Activated naive CD4-positive, alpha-beta T cell treated with anti-CD3 and anti-CD28 coated beads for 36 hours (primary cell): ENCODE measurements at places on chromosomes 11 and 22.

- DNase-seq: no peak
These were observed 4.5 kb upstream of the FGF3 start for GRCh38 chr11:69823641-69824265.

DNA sequence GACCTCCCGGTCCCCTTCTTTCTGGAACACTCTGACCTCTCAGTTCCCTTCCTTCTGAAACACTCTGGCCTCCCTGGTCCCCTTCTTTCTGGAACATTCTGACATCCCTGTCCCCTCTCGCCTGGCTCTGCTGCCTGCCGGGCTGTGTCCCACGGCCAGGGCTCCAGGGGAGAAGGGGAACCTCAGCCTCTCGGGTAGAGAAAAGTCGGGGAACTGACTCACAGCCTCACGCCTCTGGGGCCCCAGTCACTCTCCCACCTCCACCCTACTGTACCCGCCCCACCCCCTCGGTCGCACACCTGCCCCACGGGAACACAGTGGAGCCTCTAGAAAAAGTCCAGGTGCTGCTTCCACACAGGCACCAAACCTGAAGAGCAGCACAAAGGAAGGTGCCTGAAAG, 93.3 kb downstream of the BRD1 start:
- no peak for DNase-seq

DNA sequence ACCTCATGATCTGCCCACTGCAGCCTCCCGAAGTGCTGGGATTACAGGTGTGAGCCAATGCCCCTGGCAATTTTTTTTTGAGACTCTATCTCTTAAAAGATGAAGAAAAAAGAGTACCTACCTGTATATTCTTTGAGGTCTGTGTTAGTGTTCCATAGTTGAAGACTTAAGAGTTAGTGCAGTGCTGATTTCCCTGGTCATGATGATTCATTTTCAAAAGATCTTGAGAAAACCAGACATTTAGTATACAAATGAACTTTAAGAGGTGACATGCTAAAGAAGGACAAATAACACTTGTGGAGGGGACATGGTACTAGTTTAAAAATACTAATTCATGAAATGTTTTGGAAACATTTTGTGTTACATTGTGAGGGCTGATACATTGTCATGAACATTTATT, 17.7 kb downstream of the CBL start:
- no peak for DNase-seq

GRCh38 chr11:32939046-32939445, 46.4 kb downstream of the QSER1 start:
- DNase-seq: no peak

DNA sequence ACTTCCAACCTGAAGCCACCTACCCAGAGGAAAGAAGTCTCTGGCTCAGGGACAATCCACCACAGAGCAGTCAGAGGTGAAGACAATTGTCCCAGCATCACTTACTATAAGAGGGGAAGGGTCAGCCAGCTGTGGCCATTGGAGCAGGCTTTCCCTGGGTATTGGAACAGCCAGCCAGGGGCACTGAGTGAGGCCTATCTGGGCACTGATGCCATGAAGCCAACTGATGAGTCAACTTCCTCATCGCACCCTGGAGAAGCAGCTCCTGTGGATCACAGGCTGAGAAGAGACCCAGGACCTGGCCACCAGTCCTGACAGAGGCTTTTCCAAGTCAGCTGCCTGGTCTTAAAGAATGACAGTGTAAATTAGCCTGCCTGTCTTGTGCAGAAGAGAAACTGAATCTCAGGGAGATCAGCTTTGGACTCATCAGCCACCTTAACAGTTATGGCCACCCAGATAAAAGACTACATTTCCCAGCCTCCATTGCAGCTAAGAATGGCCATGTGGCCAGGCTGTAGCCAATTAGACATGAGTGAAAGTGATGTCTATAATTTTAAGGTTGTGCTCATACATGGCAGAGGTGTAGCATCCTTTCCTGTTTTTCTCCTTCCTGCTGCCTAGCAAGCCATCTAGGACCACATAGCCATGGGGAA, 19.0 kb downstream of the CHST1 start:
- DNase-seq: no peak

DNA sequence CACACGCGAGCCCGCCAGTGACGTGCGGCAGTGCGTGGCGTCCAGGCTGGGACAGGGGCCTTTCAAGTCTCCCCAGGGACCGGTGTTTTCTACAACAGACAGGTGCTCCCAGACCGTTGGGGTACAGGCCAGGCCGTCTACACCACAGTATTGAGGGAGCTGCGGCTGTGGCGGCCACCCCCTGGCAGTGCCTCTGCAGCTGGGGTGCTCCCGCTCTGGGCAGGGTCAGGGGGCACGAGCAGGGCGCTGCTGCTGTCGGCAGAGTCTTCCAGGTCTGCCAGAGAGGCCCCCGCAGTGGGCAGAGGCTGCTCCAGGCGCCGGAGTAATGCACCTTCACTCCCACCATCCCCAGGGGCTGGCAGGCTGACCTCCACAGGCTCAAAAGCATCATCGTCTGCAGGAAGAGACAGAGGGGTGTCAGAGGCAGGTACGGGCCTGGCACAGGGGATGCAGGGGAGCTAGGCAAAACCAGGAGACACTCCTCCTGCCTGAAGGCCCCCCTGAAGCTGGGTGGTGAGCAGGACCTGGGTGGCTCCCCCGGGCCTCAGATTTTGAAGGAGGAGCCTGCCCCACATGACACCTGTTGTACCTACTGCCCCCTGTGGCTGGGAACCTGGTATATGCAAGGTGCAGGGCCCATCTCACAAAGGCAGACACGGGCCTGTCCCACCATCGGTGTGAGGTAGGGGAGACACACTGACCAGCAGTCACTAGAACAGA, 83.3 kb downstream of the DGCR2 start:
- DNase-seq: no peak

GRCh38 chr11:123304828-123305466, 109.9 kb upstream of the CLMP start:
- DNase-seq: no peak

DNA sequence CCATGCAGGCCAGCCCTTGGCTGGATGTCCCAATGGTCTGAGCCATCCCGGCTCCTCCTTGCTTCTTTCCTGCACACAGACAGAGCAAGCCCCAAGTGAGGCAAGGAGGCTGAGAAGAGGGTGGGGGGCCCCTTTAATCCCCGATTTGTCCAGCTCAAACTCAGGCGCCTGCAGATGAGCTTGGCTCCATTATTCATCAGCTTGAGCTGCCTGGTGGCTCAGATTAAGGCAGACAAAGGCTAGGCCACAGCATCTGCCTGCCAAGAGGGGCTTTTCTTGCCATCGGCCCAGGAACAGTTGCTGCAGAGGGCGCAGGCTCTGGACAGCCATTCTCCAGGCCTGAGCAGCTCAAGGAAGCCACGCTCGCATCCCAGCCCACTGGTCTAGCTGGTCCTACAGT, 35.4 kb downstream of the LMO1 start:
- DNase-seq: no peak

- no peak for DNase-seq
These were observed 248.8 kb downstream of the RAB38 start for GRCh38 chr11:87926250-87926970.

- no peak for DNase-seq
These were observed 6.0 kb downstream of the ZDHHC24 start for GRCh38 chr11:66539870-66540213.

GRCh38 chr11:94788396-94788795, 20.2 kb downstream of the AMOTL1 start:
- no peak for DNase-seq

GRCh38 chr11:88040148-88040496, 135.1 kb downstream of the RAB38 start:
- DNase-seq: no peak

- no peak for DNase-seq
These were observed 1.6 kb downstream of the OR56B1 start for GRCh38 chr11:5737670-5738392.

- peak; percentile 73 for DNase-seq
These were observed 25.5 kb downstream of the SCGB1A1 start for GRCh38 chr11:62444236-62444833.

DNA sequence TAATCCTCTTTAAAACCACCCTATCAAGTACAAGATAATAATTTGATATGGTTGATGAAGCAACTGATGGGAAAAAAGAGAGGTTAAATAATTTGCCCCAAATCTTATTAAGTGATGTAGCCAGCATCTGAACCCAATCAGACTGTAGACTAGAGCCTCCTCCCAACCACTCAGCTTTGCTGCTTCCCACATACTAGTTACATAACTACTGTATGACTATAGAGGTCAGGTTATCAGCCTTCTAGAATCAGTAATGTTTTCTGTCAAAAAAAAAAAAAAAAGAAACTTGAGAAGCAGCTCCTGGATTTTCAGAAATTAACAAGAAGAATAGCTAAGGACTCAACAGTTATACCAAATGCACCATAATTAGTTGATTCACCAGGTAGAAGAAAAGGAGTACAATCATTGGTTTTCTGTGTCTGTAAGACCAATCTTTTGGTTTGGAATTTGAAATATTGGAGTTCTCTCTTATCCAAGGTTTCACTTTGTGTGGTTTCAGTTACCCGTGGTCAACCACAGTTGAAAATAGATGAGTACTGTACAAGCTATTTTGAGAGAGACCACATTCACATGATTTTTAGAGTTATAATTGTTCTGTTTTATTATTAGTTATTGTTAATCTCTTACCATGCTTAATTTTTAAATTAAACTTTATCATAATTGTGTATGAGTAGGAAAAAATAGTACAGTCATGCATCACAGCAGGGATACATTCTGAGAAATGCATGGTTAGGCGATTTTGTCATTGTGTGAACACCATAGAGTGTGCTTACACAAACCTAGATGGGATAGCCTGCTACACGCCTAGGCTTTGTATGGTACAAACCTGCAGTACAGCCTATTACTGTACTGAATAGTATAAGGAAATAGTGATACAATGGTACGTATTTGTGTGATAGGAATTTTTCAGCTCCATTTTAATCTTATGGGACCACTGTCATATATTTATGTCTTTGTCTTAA, 72.2 kb downstream of the PDHX start:
- no peak for DNase-seq

DNA sequence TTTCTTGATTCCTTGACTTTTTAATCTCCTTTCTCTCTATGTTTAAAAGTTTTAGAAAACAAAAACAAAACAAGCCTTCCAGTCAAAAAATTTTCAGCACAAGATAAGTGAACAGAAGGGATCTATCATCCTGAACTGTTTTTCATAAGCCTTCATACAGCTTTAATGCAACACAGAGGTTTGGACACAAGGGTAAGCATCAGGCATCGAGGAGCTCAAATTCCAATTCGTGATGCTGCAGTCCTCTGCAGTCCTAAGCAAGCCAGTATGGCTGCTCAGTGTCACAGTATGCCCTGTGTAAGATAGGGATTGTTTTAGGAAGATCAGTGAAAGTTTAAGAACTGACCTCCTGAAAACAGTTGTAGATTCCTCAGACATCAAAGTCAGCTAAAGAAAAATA, 740.9 kb downstream of the NTM start:
- no peak for DNase-seq

DNA sequence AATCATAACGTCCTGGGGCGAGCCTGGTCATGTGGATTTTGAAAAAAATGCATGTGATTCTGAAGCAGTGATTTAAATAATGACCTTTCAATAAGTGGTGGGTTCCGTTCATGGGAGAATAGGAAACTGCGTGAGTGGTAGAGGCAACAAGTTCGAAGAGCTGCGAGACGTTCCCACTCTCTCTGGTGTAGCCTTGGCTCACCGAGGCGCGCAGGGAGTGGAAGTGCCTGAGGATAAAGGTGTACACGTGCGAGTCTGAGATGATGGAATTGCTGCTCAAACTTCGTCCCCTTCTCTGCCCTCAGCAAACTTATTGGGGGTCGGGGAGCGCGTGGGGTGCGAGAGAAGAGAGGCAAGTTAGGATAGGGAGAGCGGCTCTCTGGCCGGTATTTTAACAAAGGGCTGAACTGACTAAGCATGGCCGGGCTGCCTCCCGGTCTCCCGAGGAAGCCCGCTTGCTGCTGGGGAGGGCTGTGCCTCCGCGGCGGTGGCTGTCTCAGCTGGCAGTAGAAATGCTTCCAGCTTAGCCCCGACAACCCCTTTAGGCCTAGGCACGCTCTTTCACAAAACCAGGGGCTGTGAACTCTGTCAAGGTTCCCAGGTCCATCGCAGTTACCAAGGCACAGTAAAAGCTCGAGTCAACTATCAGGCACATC, 875 bp upstream of the STT3A start:
- peak; percentile 34 for DNase-seq

DNA sequence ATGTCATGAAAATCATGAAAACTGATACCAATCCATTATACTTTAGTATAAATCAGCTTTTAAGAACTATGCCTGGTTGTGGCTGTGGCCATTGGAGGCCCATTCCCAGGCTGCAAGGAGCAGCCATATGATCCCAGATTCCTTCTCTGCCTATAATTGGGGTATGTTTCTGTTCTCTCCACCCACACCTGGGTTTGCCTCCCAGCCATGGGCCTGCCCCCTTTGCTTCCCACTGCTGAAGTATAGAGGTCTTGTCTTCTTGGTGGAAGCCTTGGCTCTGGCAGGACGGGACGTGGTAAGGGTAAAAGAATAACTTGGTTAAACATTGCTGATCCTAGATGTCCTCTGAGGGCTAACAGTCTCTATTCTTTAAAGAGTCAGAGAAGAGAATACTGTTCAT, 2.4 kb downstream of the MICAL2 start:
- no peak for DNase-seq

GRCh38 chr11:111402411-111402810, 23.3 kb upstream of the POU2AF1 start:
- DNase-seq: no peak

DNA sequence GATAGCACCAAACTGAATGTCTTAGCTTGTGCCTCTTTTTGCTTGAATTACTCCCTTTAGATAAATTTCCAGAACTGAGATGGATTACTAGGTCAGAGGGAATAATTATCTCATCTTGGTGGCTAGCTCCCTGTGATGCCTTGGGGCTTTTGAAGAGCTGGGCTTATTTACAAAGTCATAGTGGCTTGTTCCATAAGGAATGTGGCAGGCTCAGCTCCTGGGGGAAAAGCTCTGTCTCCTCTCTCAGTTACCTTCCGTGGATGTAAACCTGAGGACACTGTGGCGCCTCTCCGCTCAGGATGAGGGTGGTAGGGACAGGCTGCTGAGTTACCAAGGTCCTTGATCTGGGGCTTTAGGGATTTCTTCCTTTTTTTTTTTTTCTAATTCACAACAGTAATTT, 121.7 kb downstream of the PARVA start:
- DNase-seq: no peak

DNA sequence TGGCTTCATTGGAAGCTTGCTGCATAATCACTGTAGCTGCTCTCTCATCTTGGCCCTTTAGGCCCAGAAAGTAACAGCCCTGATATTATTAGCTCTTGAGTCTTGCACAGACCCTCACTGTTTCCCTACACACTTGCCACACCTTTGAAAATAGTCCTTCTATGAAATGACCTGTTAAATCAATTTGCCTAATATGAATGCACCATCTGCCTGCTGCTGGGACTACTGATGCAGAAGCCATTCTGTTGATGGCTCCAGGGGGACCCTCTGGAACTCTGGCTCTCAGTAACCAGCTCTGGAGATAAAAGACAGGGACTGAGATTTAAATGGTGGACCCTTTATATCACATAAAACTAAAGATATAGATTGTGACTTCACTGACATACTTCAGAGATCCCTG, 14.7 kb upstream of the AMPD3 start:
- DNase-seq: no peak

DNA sequence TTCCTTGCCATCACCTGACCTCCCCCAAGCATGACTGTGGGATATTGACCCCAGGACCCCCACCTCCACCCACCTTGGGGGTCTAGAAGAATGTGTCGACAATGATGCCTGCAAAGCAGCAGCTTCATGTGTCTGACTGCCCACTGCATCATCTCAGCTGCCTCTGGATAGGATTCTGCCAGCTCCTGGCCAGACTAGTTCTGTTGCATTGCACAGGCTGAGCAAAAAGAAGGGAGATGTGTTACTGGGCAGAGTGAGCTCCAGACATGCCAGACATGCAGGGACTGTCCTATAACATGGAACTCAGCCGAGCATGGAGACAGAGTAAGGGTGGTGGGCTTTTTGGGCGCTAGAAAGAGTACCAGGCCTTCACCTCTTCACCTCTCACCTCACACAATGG, 36.7 kb downstream of the FBXO7 start:
- DNase-seq: no peak
